ENCODE measurements at places on chromosomes 6 and 20.
A peak's percentile ranks its signal among the peaks of the same experiment; 100 is the strongest.

DNA sequence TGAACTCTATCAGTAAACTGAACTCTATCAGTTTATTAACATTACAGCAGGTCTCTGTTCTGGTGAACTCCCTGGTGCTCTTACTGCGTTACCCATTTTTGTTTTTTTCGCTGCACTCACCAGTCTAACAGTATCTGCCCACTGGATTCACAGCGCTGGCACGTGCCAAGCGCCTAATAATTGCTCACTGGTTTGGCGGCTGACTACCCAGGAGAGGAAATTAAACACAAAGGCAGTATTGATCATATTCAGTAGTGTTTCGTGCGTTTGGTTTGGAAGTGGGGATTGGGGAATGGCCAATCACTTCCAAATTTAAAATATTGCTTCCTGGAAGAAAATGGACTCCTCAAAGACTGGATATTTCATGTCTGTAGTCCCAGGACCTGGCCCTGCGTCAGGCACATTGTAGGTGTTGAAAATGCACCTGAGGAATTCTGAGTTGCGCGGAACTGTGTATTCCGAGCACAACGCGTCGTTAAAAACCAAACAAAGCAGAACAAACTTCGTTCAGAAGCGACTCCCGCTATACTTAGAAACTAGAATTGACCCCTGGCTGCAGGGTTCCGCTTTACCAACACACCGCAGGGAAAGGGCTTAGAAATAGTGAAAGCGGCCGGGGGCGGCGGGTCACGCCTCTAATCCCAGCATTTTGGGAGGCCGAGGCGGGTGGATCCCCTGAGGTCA is 1.1 kb upstream of the RPS12 start:
- DNase-seq = no peak

DNA sequence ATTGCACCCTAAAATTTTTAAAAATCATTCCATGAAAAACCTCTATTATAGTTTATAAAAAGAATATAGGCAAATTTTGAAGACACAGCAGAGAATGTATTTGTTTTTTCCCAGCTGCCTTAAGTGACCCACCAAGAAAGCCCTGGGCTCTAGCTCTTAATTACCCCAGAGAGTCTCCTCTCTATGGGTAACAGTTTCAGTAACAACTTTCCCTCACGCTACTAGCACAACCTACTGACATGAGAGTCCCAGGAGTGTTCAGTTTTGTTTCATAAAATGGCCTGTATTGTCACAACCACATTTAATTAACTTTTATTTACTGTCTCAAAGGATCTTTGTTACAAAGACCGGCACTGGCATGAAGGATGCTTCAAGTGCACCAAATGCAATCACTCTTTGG is 41.5 kb downstream of the FHL5 start:
- DNase-seq = no peak

DNA sequence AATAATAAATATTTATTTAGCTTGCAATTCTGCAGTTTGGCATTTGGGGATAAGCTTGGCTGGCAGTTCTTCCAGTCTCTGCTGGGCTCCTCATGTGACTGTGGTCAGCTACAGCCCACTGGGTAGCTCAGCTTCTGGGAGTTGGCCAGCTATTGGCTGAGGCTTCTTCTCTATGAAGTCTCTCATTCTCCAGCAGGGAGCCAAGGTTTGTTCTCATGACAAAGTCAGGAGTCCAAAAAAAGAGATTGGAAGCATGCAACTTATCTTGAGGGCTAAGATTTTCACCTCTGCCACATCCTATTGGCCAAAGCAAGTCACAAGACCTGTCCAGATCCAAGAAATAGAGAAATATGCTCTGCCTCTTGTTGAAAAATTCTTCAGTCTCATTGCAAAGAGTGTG is 94.6 kb downstream of the SNAP25 start:
- DNase-seq = no peak

DNA sequence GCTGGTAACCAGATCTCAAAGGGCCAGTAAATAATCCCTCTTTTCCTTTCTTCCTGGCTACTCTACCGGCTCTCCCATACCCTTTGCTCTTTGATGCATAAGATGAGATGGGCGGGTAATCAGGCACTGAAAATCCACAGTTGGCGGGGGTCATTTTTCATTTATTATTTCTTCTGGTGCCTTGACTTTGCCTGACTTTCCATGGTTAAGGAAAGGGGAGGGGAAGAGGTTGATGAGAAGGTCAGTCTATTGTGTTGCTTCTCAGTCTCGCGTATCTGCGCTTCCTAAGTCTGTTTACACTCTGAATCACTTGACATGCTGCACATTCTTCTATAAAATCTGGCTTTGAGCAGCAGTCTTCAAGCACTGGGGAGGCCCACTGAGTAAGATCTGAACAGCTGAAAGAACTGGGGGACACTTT is 121.1 kb upstream of the HDGFL1 start:
- no peak for DNase-seq

DNA sequence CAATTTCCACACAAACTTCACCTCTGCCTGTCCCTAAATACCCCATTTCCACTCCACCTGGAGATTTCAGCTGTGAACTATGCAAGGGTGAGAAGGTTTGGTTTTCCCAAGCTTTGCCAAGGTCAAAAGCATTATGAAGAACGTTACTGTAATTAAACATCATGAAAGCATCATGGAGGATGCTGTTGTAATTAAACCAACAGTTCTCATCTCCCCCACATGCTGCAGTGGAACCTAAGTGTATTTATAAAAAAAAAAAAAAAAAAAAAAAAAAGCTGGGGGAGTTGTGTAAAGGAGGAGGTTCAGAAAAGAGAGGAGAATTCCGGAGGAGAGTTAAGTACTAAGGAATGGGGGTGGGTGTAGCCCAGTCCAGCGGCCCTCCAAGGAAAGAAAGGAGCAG is 474.9 kb upstream of the JARID2 start:
- no peak for DNase-seq

DNA sequence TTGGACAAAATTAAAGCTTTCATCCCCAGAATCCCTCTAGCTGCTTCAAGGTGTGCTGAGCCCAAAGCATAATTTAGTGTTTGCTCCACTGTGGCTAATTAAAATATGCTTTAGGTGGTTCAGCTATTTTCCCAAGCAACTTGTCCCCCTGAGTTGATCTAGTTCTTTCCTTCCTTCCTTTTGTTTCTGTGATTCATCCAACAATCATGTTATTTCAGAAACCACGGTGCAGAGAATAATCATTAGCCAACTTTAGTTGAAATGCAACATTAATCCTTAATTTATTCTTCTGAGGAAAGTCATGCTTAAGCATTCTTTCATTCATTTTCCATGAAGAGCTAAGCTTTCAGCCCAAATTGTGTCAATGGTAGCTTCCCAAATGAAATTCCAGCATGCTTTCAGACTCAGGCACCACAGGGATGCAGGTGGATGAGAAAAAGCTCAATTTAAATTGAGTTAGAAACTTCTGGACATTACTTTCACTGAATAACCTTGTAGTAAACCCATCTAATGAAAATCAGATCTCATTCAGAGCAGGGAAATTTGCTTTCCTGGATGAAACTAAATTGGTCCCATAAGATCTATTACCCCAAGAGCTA is 209.0 kb upstream of the NT5E start:
- no peak for DNase-seq

GRCh38 chr20:62668441-62669027 is 26.2 kb downstream of the SLCO4A1 start:
- peak; percentile 34 for DNase-seq

- no peak for DNase-seq
Measured at GRCh38 chr6:40674170-40674569, 87.0 kb upstream of the LRFN2 start.

- no peak for DNase-seq
Measured at GRCh38 chr6:38495922-38496635, 143.7 kb downstream of the BTBD9 start.

DNA sequence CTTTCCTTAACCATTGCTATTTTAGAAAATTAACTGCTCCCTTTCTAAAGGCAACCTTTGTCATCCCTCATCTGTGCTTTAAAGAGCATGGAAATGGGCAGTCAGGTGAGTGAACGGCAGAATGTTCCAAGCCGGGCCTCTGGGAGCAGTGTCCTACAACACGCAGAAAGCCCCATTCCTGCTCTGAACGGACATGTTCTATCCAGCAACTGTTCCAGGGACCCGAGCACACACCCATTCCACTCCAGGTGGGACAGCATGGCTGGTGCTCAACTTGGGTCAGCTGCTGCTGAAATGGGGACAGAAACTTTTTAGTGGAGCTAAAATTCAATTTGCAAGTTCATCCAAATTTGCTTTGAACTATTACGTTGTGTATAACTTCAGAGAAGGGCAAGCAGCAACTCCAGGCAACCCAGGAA is 26.7 kb downstream of the DIDO1 start:
- DNase-seq = no peak

GRCh38 chr6:143325379-143326140 is 124.9 kb downstream of the ADAT2 start:
- no peak for DNase-seq

DNA sequence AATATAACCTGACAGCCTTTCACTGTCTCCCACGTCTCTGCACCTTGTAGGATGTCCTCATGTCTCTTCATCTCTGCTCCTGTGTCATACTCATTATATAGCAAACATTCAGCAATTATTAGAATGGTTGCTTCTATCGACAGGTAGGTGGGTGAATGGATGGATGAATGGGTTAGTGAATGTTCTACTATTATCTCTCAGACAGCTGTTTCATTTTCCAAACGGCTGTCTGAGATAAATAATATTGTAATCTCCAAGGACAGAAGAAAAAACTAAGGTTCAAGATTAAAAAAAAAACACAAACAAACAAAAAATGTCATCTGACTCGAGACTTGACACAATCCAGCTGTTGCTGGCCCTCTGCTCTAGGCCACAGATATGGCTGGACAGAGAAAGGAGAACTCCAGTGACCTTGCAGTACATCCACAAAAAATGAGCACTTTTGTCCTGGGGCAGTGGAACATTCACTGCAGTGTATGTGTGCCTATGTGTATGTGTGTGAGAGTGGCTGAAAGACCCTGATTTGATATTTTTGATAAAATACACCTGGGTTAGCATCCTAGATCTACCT is 2.1 kb downstream of the HNF4A start:
- no peak for DNase-seq

GRCh38 chr6:166387642-166388289 is 5.0 kb upstream of the MPC1 start:
- no peak for DNase-seq

DNA sequence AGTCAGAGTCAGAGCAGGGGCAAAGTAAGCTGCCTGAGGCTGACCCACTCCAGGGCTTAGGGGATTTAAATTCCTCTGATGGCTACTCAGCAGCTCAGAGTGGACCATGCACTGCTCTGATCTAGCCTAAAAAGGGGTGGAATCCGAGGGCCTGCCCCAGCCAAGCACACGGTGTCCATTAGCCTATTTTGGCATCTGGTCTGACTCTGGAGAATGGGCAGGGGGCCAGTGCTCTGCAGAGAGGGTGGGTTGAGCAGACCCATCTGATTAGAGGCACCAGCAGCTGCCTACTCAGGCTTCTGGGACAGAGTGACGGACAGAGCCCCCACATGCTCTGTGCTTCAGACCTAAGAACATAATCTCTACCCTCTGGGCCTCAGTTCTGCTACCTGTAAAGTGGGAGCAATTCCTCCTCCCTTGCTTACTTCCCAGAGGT is 25.9 kb upstream of the TGM2 start:
- DNase-seq = no peak

DNA sequence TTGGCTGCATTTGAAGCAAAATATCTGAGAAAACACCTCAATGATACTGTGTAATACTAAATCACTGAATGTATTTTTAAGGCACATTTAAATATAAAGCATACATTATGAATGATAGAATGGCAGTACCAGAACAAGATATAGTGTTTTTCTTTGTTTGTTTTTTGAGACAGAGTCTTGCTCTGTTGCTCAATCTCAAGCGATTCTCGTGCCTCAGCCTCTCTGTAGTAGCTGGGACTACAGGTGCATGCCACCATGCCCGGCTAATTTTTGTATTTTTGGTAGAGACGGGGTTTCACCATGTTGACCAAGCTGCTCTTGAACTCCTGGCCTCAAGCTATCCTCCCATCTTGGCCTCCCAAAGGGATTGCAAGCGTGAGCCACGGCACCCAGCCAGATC is 2.3 kb upstream of the BICRAL start:
- DNase-seq = no peak

GRCh38 chr6:170552765-170553533 is at the start of gene PSMB1:
TSS of gene PSMB1 (minus strand) at chr6:170553307. CDS start at chr6:170553242, 65 bp downstream.
- DNase-seq = peak; percentile 62

DNA sequence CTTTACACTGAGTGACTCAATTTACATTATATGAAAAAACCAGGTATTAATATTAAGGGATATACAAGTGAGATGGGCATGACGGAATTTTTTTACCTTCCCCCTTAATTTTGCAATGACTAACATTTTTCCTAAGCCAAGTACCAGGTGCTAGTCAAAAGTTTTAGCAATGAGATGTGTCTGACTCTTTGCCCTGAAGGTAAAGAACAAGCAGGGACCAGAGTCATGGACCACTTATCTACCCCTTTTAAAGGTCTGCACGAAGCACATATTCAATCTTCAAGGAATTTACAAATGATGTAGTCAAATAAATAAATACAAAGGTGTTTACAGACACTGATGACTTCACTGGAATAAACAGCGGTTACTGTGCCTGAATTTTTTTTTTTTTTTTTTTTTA is 1.4 kb downstream of the GLO1 start:
- no peak for DNase-seq

Measured in effector CD8-positive, alpha-beta T cell (primary cell).